ENCODE measurements at places on chromosomes 4 and X.
A peak's percentile ranks its signal among the peaks of the same experiment; 100 is the strongest.

- DNase-seq = no peak
Observed at GRCh38 chr4:38921151-38921550, 53.5 kb downstream of the FAM114A1 start.

DNA sequence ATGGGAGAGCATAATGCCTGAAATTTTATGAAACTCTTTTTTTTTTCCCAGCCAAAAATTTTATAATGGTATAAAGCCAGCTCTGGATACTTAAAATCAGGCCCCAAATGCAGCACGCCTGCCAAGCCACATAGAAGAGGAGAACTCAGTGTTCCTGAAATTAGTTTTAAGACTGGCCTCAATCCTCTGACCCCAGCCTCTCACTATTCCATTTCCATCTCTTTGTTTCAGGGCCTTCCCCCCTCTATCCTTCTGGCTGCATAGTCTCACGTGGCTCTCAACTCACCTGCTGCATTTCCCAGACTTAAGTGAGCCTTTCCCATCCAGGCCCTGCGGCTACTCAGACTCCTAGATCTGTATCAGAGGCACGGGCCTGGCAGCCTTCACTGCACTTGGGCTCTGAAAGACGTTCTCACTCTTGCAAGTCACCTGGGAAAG lies 5.2 kb upstream of the CBR4 start:
- DNase-seq = no peak

GRCh38 chr4:24754571-24754970 lies 40.8 kb upstream of the SOD3 start:
- no peak for DNase-seq

GRCh38 chrX:42934020-42934726 lies 156.2 kb upstream of the PPP1R2C start:
- DNase-seq = no peak

GRCh38 chrX:47489507-47490275 lies 6.7 kb upstream of the ZNF41 start:
- DNase-seq = no peak

DNA sequence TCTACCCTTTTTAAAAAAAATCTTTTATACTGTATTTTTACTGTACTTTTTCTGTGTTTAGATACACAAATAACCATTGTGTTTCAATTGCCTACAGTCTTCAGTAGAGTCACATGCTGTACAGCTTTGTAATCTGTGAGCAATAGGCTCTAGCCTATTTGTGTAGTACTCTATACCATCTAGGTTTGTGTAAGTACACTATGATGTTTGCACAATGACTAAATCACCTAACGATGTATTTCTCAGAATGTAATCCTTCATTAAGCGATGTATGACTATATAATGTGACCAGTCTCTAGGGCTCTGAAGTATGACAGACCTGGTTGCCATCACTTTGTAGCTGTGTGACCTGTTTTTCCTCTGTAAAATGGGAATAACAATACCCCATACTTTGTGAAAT lies 14.2 kb upstream of the DCAF4L1 start:
- no peak for DNase-seq

DNA sequence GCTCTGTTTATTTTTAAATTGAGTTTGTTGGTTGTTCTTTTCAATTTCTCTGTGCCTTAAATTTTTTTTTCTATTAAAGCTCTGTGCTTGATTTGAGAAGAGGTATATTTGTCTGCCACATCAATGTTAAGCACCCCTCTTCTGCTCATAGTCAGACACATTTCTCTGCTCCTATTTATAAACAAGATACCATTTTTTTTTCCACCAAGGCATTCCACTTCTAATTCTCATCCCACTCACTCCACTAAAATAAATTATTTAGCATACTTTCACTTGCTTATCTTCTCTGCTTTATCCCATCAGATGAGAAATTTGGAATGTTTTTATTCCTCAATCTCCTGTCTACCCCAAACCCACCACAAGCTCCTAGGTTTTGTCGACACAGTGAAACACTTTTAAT lies 127.0 kb upstream of the PDE5A start:
- no peak for DNase-seq

DNA sequence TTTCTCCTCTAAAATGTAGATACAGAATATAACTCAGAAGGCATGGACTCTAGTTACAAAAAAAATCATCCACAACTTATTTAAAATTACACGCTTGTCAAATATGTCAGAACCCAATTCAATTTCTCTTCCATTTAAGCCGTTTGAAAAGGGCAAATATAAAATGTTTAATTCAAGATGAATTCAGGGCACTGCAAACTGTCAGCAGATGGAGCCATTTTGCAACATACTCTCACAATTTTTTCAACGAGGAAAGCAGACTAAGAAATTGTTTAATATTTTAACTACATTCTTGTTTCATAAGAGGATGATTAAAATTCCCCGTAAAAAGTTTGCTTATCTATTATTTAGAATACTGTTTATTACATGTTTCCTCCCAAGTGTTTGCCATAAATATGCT lies 321.3 kb upstream of the CPXCR1 start:
- no peak for DNase-seq

GRCh38 chr4:24550441-24551175 lies 33.7 kb downstream of the DHX15 start:
- no peak for DNase-seq

DNA sequence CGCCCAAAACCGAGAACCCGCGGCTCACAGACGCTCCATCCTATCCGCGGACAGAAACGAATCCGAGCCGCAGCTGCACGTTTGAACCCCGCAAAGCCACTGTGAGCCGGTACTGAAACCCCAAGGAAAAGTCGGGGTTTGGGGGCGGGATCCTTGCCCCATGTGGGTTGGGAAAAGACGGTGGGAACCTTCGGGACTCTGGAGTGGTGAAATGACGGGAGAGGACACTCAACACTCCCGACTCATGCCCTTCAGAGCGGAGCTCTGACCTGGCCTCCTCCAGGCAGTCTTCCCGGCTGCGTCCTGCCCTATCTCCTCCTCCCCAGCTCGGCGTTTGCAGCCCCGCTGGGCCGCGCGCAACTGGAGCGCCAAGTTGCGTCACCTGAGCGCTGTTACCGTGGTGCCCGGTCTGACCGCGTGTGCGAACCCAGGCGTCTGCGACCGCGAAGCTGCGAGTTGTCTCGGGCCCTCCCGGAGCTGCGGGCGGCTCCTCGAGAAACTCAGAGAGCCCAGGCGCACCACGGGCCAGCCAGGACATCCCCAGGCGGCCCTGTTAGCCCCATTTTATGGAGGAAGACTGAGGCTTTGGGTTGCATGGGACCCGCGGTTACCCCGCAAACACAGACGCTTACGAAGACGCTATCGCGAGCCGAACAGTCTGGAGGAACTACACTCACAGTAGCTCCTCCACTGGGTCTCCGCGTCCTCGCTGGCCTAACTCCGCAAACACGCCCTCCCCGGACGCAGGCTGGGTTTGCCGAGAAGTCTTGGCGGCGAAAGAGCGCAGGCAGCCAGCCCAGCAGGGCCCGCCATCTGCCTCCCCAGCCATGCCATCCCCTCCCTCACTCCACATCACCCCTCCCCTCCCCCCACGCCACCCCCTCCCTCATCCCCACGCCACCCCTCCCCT lies 20.3 kb upstream of the HMX1 start:
- DNase-seq = no peak

- no peak for DNase-seq
Observed at GRCh38 chrX:41779941-41780340, 56.0 kb downstream of the GPR82 start.

GRCh38 chr4:120403296-120403695 lies 336.6 kb upstream of the MAD2L1 start:
- no peak for DNase-seq

- DNase-seq = peak; percentile 57
Observed at GRCh38 chr4:18689308-18690115, 668.0 kb upstream of the LCORL start.

DNA sequence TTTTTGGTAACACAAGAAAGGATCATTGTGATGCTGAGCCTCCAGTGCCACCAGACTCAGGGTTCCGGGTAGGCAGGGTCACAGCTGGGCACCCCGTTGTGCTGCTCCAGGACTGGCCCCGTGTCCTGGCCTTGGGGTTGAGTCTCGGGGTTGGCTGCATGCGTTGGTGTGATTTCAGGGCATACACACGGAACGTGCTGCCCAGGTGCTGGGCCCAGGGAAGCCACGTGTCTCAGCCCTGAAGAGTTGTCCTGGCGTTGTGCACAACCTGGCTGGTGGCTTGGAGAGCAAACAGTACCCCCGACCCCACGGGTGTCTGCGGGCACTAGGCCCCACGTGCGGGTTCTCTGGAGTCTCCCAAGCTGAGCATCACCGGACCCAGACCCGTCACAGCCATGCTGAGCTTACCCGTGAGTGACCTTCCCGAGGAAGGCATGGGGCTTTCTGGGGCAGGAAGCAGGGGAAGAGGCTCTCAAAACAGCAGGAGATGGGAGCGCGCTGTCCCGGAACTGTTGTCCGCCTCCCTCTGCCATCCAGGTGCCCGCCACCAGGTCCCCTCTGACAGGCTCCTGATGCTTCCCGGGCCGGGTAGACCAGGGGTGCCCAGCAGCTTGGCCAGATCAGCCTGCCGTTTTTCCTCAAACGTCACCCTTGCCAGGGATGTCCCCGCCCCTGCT lies 66.1 kb upstream of the ENPP6 start:
- DNase-seq = no peak
